ENCODE measurements at places on chromosomes 13 and 19.

DNA sequence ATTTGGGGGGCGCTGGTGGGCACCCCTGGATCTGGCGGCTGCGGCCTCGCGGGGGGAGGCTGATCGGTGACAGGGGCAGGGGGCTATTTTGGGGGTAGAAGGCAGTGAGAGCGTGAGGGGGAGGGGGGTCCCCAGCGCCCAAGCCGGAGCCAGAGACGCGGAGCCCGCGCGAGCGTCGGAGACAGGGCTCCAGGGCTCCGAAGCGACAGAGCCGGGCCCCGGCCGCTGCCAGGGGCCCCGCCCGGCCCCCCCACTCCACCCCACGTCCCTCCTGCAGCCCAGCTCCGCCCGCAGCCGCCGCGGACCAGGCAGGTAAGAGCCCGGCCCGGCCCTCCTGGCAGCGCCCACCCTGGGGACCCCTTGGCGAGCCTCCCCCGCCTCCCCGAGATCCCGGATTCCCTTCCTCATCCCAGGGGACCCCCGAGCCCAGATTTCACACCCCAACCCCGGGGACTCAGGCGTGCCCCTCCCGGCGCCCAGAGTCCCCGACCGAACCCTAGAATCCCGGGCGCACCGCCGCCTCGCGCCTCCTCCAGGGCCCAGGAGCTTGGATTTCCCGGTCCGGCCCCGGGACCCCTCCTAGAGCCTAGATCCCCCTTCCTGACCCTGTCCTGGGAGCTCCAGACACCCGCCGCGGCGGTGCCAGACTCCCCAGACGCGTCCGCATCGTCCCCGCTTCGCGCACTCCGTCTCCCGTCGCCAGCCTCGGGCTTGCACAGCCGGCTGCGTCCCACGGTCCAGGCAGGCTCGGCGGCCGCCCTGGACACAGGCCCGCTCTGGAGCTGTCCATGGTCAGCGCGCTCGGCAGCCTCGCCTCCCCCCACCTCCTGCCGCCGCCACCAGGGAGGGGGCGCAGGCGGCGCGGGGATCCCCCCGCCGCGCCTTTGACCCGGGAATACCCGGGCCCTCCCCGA, at the start of gene PPFIA3:
Gene PPFIA3 (plus strand): TSS at position 134 of the 914 bp plus-strand sequence. CDS start 8,330 bp downstream, outside the sequence.
- no peak for DNase-seq

DNA sequence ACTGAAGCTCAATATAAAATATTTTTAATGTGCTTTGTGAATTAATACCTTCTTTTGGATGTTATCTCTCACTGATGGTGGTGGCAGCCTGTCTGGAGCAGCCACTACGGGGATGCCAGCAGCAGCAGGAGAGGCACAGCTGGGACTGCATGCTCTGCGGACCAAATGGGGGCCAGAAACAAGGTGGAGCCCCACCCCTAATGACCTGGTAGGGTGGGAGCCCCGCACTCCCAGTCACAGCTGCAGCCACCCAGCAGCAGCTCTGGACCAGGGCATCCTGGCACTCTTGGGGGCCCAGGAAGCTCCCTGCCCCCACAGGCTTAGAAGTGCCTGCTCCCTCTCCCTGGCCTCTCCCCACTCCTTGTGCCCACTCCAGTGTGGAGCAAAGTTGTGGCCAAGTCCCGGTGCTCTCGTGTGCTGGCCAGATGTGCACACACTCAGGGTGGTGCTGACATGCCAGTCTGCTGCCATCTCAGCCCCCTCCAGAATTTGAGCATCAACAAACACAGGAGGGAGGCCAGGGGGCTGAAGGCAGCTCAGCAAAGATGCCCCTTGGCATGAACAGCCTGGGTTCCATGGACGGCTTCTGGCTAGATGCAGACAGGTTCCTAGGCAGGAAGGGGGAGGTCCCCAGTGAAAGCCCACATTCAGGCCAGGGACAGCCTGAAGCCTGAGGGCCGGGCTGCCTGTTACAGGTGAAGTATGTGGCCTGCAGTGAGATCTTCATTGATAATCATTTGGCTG, 696.7 kb upstream of the SLITRK5 start:
- no peak for DNase-seq

DNA sequence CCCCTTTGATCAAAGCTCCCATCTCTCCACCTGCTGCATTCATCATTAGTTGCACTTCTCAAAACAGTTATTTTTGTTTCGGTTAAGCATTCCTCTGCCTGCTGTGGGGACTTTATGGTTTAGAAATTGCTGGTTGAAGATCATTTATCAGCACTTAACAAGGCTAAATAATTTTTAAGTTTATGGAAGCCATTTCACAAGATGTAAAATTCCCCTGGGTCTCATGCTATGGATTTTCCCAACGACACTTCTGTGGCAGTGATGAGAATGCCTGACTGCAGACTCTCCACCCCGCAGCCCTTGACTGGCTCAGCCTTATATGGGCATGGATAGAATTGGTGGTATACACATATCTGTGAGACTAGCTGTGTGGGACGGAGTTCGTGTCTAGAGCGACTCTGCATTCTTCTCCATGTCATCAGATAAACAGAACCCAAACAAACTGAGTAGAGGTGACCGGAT, 52.8 kb downstream of the COL4A2 start:
- no peak for DNase-seq

DNA sequence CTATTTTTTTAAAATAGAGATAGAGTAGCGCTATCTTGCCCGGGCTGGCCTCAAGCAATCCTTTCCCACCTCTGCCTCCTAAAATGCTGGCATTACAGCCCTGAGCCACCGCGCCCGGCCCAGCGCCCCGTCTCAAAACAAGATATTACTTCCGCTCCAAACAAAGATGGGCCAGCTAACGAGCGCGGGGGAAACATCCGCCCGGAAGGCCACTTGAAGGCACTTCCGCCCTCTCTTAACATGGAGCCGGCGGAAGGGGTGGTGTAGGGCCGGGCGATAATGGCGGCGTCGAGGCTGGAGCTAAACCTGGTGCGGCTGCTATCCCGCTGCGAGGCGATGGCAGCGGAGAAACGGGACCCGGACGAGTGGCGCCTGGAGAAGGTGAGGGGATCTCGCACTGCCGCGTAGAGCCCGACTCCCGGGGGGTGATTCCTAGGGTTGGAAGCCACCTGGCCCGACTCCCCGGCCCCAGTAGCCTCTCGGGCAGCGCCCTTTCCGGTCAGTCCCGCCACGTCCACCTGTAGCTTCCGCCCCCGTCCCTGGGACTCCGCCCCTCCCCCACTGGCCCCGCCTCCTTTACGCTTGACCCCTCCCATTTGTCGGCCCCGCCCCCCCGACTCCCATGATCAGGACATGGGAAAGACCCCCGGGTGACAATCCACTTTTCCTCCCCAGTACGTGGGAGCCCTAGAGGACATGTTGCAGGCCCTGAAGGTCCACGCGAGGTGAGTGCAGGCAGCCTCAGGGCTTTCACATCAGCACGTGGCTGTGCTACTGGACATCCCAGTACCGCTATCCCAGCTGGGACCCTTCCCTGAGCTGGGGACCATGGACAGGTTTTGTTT, at the start of gene USE1:
Gene USE1 (plus strand): TSS at position 231 of the 845 bp plus-strand sequence. CDS start 49 bp downstream, at position 280.
- peak; percentile 83 for DNase-seq

GRCh38 chr19:42042455-42043170, 27.4 kb downstream of the GRIK5 start:
- DNase-seq, result no peak

- DNase-seq, result no peak
Measured at GRCh38 chr19:5718579-5719273, 1.2 kb downstream of the LONP1 start.

GRCh38 chr13:51795419-51795818, 8.5 kb downstream of the DHRS12 start:
- DNase-seq, result no peak

- no peak for DNase-seq
Measured at GRCh38 chr19:8357007-8357521, 6.9 kb upstream of the ANGPTL4 start.

All from T follicular helper cell (primary cell).